Stimulated activated CD4-positive, alpha-beta T cell treated with anti-CD3 and anti-CD28 coated beads, Interleukin-2, amount 100 ng/mL, for 48 hours (primary cell): ENCODE measurements at places on chromosomes 5 and 9.

- no peak for DNase-seq
Measured at GRCh38 chr5:132663771-132664695, 6.1 kb downstream of the IL13 start.

DNA sequence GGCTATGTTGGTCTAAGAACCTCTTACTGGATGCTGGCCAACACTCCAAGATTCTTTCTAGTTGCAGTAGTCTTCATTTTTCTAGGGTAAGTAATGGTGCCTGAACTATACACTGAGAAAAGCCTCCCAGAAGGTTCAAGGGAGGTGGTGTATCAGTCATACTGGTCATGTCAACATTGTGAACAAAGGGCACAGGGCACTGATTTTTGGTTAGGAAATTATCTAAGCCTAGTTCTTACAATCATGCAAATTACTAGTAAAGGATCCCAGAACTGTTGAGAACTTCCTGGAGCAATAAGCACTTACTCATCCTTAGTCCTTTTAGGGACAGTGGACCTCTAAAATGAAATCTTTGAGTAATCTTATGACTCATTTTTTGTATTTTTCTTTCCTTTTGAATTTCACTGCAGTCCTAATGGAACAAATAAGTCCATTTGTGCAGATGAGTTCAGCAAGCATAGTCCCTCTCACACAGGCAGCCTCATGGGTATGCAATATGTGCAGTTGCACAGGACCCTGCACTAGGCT, 21.1 kb upstream of the CDC42SE2 start:
- no peak for DNase-seq

DNA sequence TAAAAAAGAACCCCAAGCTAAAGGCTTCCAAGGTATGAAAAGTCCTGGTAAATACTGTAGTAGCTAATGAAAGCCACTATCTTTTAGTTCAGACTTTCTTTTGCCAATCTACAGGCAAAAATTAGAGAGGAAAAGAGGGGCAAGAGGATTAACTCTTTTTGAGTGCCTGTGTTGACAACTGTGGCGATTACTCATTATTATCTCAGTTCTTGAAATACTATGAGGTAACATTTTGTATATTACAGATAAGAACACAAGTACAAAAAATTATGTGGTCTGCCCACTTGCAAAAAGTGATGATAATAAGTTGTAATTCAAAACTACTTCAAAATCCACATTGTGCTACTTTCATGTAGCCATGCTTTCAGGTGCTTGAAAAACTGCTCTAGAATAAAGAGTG, 144.0 kb downstream of the DTWD2 start:
- no peak for DNase-seq

DNA sequence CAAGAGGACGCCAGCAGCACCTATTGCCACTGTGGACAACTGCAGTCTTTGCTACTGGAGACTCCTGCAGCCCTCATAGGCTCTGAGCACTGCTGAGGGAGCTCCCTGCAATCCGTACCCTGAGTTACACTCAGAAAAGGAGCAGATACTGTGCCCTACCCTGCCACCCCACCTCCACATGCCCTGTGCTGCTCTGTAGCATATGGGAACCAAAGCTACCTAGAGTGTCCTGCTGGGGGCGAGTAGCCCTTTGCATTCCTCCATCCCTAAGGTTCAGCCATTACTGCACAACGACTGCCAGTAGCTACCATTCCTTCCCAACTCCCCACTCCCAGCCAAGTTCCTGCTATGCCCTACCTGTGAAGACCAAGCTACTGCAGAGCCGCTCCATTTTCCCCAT, 90.2 kb upstream of the SNCAIP start:
- DNase-seq: no peak

GRCh38 chr5:23302438-23302837, 205.0 kb upstream of the PRDM9 start:
- DNase-seq: no peak

DNA sequence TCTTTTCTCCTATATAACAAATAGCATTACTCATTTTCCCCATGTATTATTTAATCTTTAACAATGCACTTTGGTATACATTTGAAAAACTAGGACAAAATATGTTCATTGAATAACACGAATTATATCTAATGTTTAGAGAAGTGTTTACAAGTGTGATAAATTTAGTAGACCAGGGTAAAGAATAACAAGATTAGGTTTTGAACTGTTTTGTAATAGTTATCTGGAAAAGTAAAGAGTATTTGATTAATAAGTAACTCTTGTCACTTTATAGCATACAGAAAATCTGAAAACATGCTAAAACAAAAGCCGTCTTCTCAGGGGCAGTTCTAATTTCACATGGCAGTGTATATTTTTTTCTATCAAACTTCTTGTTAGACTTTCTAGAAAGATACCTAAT, 58.5 kb downstream of the PPIC start:
- no peak for DNase-seq

GRCh38 chr9:116361547-116361946, 208.0 kb downstream of the PAPPA start:
- DNase-seq: no peak

DNA sequence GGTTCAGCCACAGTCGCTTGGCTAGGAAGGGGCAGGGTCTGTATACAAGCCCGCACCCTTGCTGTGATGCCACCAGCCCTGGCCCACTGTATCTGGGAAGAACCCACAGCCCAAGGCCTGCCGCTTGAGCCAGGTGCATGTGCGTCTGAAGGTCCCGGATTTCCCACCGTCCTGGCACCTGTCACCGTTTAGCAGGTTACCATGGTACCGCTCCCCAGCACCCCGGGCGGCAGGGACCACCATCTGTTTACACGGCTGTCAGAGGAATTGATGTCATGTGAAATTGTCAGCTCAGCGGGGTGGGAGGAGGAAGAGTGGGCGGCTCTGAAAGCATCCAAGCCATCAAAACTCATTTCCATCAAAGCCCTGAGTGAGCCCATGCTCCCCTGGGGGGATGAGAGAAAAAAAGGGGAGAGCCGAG, 92.7 kb downstream of the HRH2 start:
- DNase-seq: no peak

GRCh38 chr9:112080831-112081542, 94.1 kb downstream of the SUSD1 start:
- DNase-seq: no peak

GRCh38 chr5:31273631-31274378, 80.3 kb downstream of the CDH6 start:
- no peak for DNase-seq

DNA sequence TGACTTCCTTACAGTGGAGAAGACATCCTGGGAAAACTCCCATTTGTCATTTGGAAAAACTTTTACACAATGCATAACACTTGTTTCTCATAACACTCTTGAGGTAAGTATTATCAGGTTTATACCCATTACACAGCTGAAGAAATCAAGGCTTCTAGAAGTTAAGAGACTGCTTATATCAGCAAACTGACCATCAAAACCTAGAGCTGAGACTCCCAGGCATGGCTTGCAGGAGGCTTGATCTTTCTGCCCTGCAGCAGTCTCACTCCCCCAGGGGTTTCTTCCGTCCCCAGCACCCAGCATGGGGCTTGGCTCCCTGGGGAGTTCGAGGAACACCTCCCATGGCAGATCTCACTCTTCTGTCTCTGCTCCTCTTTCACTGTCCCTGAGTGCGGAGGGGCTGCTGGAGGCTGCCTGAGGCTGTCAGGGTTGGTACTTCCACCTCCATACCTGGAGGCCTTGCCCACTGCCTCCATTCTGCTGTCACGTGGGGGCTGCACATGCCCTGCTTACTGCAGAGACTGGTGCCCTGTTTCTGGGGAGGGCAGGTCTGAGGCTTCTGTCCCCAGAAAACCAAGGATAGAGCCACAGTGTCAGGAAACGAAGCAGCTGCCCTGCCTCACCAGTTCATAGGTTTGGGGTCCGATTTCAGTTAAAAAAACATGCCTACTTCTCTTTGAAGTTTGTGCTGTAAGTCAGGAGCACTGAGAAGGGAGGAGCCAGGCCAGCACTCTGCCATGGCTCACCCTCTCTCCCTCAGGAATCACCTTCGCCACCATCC, 202.5 kb downstream of the PAX5 start:
- no peak for DNase-seq

DNA sequence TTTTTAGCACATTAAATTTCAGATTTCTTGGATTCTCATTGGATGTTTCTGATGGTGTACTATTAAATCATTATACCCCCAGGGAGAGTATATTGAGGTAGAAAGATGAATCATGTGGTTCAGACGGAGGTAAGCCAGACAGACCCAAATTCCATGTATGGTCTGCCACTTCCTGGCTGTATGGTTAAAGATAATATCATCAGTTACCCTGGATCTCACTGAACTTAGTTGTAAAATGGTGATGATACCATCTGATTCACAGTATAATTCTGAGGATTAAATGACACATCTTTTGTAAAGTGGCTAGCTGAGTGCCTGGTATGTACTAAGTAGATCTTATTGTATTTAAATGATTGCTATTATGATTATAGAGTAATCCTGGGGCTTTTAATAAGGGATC, 9.3 kb downstream of the SLC27A6 start:
- DNase-seq: no peak

- DNase-seq: no peak
Measured at GRCh38 chr5:97968346-97968745, 785.3 kb upstream of the RIOK2 start.

- no peak for DNase-seq
Measured at GRCh38 chr5:157046041-157046440, 12.9 kb downstream of the HAVCR1 start.

DNA sequence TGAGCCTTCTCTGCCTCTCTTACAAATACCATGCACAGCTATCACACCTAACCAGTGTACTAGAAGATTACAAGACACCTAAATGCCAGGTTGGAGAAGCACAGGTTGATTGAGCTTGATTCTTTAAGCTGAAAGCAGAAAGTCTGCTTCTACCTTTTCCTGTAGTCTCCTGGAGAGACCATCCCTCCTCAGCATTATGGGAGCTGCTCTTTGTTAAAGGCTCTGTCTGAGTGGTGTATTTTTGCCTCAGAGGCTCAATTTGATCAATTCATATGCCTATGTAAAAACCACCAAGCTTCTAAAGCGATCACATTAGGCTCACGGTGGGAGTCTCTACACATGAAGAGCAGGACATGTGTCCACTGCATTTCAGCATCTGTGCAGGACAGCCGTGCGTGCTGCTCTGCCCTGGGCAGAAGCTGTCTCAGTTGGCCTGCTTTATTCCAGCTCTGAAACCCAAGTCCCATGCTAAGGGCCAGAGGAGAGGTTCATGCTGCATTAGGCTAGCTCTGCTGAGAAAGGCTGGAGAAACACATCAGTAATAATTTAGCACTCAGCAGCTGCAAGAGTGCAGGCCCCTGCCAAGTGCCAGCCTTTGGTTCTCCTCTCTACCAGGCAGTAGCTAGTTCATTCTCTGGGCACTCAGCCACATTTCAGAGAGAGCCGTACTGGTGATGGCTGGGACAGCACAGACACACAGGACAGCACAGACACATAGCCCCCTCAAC, 41.7 kb downstream of the TMEM167A start:
- DNase-seq: no peak

- DNase-seq: no peak
Measured at GRCh38 chr5:133026664-133027153, 360 bp upstream of the ZCCHC10 start.

GRCh38 chr5:34582371-34582770, 73.8 kb upstream of the RAI14 start:
- DNase-seq: no peak

DNA sequence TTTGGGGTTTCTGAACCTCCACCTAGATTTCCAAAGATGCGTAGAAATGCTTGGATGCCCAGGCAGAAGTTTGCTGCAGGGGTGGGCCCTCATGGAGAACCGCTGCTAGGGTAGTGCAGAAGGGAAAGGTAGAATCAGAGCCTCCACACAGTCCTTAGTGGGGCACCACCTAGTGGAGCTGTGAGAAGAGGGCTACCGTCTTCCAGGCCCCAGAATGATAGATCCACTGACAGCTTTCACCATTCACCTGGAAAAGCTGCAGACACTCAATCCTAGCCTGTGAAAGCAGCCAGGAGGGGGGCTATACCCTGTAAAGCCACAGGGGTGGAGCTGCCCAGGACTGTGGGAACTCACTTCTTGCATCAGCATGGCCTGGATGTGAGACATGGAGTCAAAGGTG, 13.3 kb upstream of the HSDL2 start:
- DNase-seq: no peak

- no peak for DNase-seq
Measured at GRCh38 chr5:171639966-171640365, 145.7 kb upstream of the SMIM23 start.

- peak; percentile 31 for DNase-seq
Measured at GRCh38 chr5:140806834-140807775, at the start of gene PCDHA4. Gene PCDHA4 (plus strand): TSS chr5:140807068.
